ENCODE measurements at places on chromosomes 3 and 15. TPM values are rescaled to one million over a fixed set of nuclear protein-coding genes. Genes with fewer than 3 reads are reported as not detected.

Gene CSTA
- total RNA-seq: 16.8 TPM

Gene MYZAP
- 5.9 TPM for total RNA-seq

Gene FSTL1
- 256 TPM for total RNA-seq

DNA sequence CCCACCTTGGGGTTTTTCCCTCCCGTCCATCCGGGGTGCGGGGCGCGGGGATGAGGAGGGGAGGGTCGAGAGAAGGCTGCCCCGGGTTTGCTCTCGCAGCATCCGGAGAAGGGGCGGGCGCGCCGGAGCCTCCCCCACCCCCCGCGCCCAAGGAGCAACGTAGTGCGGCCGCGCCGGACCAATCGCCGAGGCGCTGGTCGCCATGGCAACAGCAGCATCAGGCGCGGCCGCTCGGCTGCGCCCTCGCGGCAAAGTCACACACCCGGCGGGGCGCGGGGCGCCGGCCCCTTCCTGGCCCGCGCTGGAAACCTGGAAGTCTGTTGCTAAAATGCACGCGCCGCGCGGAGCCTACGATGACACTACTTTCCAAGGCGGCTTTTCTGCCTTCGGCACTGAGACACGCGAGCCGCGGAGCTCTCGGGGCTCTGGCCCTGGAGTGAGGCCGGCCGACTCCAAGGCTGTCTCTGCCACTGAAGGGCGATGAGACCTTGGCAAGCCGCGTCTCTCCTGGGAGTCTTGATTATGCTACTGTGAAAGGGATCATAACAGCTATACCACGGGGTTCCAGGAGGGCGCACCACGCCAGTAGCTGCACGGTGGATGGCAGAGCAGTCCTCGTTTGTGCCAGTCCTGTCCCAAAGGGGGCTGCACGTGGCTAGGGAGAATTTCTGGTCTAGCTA is at the start of gene IQSEC1:
IQSEC1 (minus strand) TSS at position 104 of the 680 bp plus-strand sequence. CDS start 415 bp downstream, outside the sequence.
- no peaks in the 10 kb centered on the region for H3K4me1 ChIP-seq
- DNase-seq: no peak
- H3K27me3 ChIP-seq: no peaks in the 10 kb centered on the region

GRCh38 chr15:33680336-33680735 is 288.0 kb upstream of the CHRM5 start:
- H3K27me3 ChIP-seq: no peaks in the 10 kb centered on the region
- H3K4me1 ChIP-seq: no peaks in the 10 kb centered on the region
- no peak overlapping the region for H3K27ac ChIP-seq

DNA sequence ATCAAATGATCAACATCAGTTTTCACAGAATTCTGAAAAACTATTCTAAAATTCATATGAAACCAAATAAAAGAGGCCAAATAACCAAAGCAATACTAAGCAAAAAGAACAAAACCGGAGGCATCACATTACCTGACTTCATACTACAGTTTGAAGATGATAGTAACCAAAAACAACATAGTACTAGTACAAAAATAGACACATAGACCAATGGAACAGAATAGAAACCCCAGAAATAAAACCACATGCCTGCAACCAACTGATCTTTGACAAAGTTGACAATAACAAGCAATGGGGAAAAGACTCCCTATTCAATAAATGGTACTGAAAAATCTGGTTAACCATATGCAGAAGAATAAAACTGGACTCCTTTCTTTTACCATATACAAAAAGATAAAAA is 75.7 kb upstream of the FXR1 start:
- H3K27ac ChIP-seq: no peak overlapping the region
- no peak overlapping the region for H3K4me3 ChIP-seq
- no peaks in the 10 kb centered on the region for H3K4me1 ChIP-seq
- H3K36me3 ChIP-seq: no peaks in the 10 kb centered on the region

- DNase-seq: no peak
- no peaks in the 10 kb centered on the region for H3K27me3 ChIP-seq
- H3K27ac ChIP-seq: no peak overlapping the region
- H3K36me3 ChIP-seq: peaks cover 68% of the 10 kb centered on the region
These were observed 29.9 kb downstream of the NIT2 start for GRCh38 chr3:100364421-100364820.

DNA sequence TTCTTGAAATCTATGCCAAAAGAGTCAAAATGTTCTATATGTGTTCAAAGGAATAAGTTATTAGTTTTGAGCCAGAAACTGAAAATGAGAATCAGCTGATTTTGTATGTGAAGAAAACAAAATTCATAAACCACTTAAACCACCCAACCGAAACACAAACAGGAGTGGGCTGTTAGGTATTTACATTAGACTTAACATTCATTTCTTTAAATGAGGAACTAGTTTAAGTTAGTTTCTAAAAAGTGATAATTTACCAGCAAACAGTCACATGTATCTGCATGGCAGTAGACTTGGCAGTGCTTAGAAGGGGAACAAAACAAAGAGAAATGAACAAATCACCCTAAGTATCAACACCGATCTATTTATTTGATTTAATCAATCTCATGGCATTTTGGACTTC is 128.0 kb downstream of the GMNC start:
- no peak overlapping the region for H3K4me3 ChIP-seq
- DNase-seq: no peak
- no peaks in the 10 kb centered on the region for H3K27me3 ChIP-seq
- no peak overlapping the region for H3K27ac ChIP-seq
- no peaks in the 10 kb centered on the region for H3K4me1 ChIP-seq
- no peaks in the 10 kb centered on the region for H3K36me3 ChIP-seq

DNA sequence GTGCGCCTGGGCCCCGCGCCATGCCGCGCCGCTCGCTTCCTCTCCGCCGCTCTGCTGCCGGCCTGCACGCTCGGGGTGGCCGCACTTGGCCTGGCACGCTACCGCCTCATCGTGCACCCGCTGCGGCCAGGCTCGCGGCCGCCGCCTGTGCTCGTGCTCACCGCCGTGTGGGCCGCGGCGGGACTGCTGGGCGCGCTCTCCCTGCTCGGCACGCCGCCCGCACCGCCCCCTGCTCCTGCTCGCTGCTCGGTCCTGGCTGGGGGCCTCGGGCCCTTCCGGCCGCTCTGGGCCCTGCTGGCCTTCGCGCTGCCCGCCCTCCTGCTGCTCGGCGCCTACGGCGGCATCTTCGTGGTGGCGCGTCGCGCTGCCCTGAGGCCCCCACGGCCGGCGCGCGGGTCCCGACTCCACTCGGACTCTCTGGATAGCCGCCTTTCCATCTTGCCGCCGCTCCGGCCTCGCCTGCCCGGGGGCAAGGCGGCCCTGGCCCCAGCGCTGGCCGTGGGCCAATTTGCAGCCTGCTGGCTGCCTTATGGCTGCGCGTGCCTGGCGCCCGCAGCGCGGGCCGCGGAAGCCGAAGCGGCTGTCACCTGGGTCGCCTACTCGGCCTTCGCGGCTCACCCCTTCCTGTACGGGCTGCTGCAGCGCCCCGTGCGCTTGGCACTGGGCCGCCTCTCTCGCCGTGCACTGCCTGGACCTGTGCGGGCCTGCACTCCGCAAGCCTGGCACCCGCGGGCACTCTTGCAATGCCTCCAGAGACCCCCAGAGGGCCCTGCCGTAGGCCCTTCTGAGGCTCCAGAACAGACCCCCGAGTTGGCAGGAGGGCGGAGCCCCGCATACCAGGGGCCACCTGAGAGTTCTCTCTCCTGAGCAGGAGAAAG is 951 bp downstream of the GPR62 start:
- peaks cover 4% of the 10 kb centered on the region for H3K4me1 ChIP-seq
- peak overlapping the region; percentile 35 for H3K4me3 ChIP-seq
- H3K36me3 ChIP-seq: no peaks in the 10 kb centered on the region
- DNase-seq: peak; percentile 63
- H3K27me3 ChIP-seq: no peaks in the 10 kb centered on the region

DNA sequence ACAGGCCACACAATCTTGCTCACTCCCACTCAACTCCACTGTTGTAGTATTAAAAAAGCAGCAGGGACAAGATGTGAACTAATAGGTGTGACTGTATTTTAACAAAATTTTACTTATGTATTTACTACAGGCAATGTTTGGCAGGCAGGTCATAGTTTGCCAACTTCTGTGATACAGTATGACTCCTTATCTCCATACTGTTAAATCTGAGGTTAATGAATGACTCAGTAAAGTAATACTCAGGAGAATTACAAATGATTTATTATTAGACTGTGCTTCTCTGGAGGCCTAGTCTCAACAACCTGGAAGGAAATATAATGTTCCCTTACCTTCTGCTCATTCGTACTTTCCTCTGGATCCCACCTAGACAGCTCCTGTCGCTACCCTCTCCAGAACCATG is 258.6 kb upstream of the KCNMB2 start:
- no peaks in the 10 kb centered on the region for H3K4me1 ChIP-seq
- H3K4me3 ChIP-seq: no peak overlapping the region
- no peak for DNase-seq
- H3K27ac ChIP-seq: no peak overlapping the region
- H3K36me3 ChIP-seq: no peaks in the 10 kb centered on the region

DNA sequence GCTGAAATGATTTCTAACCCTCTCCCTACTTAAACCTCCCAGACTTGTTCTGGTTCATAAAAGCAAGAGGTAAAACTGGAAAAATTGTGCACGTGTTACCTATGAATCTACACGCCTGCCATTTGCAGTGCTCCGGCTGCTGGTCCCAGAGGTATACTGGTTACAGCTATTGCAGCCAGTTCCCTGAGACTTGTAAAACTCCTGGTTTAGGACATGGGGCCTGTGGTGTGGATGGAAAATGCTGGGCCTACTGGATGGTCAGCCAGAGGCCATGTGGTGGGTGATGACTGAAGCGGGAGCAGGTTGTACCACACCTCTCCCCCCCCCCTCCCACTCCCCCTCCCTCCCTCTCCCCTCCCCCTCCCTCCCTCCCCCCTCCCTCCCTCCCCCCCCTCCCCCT is 45.0 kb downstream of the SENP2 start:
- H3K27ac ChIP-seq: peak overlapping the region; percentile 4
- peak; percentile 36 for DNase-seq
- H3K27me3 ChIP-seq: no peaks in the 10 kb centered on the region
- peaks cover 17% of the 10 kb centered on the region for H3K36me3 ChIP-seq

GRCh38 chr15:49309889-49310288 is 113.2 kb upstream of the FGF7 start:
- no peaks in the 10 kb centered on the region for H3K4me1 ChIP-seq
- no peaks in the 10 kb centered on the region for H3K36me3 ChIP-seq
- no peak overlapping the region for H3K27ac ChIP-seq
- no peaks in the 10 kb centered on the region for H3K27me3 ChIP-seq

DNA sequence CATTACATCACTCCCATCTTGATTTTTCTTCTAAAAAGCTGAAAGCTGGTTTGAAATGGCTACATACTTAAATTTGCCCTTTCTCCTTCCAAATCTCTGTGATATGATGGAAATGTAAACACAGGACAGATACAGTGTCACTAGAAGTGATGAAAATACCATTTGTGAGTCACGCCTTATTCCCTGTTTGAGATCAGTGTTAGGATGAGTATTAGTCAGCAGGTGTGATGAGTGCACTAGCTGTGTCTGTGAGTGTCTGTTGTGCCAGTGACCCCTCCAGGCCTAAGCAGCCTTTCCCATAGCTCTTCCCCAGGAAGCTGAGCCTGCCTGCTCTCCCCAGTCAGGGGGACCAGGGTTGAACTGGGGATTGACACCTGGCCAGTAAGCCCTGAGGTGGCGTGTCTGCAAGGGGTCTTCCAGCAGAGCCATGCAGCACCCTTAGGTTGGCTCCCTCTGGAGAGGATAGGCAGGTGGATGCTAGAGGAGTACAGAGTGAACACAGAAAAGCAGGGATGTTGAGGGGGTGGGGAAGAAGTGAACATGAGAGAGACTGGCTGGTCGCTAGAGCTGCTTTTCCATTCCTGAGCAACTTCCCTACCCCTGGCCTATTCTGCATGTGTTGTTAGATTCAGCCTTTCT is 92.0 kb downstream of the PDE8A start:
- H3K27ac ChIP-seq: no peak overlapping the region
- no peaks in the 10 kb centered on the region for H3K27me3 ChIP-seq
- H3K4me1 ChIP-seq: no peaks in the 10 kb centered on the region
- no peak overlapping the region for H3K4me3 ChIP-seq
- DNase-seq: no peak

GRCh38 chr3:23455084-23455483 is 252.0 kb downstream of the UBE2E2 start:
- H3K27ac ChIP-seq: no peak overlapping the region
- H3K4me3 ChIP-seq: no peak overlapping the region
- H3K36me3 ChIP-seq: no peaks in the 10 kb centered on the region
- DNase-seq: peak; percentile 8

DNA sequence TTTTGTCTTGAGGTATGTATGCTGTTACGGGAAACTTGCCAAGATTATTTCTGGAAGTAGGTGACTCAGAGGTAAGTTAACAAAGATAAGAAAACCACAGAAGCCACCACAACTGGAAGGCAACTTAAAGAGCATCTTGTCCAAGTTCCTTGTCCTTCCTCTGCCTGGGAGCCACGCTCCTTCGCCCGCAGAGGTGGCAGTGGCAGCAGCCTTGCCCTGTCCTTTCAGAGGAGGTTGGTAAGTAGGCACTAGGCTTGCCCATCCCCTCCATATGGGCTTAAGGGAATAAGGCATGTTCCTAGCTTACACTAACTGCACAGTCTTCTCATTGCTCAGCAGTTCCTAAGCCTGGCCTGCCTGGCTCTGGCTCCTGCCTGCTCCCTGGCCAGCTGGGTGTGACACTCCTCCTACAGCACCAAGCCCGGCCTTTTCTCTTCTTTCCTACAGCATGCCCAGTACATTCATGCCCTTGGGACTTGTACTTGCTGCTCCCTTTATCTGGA is 48.0 kb upstream of the RAB6B start:
- peak; percentile 92 for DNase-seq
- H3K36me3 ChIP-seq: no peaks in the 10 kb centered on the region
- H3K27me3 ChIP-seq: peaks cover 62% of the 10 kb centered on the region
- H3K4me3 ChIP-seq: no peak overlapping the region

All from PC-9 (cell line).